ENCODE measurements at places on chromosomes 11 and 22. TPM values are rescaled to one million over a fixed set of nuclear protein-coding genes. Genes with fewer than 3 reads are reported as not detected.

DNA sequence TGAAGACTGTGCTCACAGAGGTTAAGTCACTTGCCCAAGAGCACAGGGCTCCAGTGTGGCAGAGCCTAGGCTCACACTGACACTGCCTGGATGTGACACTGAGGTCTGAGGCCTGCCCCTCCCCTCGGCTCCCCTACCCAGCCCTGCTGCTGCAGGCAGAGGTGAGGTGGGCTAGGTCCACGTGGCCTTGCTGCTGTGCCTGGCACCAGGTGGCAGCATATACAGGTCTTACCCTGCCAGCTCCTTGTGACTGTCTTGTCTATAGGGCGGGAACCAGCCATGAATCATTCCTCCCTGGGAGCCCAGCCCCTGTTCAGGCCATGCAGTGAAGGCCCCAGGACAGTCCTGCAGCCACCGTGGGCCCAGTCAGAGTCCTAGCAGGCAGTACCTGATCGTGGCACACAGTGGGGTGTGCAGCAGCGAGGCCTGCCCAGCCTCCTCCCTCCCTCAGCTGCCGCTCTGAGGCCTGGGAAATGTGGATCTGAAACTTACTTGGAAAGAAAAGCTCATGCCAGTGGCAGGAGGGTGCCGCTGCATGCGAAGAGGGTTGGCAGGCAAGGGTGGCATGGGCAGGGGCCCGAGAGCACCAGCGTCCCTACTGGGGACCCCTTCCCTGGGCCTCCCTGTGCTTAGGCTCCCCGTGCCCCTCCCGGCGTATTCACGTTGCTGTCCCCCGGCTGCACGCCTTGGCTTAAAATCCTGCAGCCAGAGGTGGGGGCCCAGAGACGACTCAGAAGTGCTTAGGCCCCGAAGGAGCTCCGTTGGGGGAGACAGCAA, 1.2 kb upstream of the CERK start:
- peak overlapping the region; percentile 78 for H3K4me3 ChIP-seq
- H3K27me3 ChIP-seq: no peaks in the 10 kb centered on the region
- H3K36me3 ChIP-seq: no peaks in the 10 kb centered on the region

DNA sequence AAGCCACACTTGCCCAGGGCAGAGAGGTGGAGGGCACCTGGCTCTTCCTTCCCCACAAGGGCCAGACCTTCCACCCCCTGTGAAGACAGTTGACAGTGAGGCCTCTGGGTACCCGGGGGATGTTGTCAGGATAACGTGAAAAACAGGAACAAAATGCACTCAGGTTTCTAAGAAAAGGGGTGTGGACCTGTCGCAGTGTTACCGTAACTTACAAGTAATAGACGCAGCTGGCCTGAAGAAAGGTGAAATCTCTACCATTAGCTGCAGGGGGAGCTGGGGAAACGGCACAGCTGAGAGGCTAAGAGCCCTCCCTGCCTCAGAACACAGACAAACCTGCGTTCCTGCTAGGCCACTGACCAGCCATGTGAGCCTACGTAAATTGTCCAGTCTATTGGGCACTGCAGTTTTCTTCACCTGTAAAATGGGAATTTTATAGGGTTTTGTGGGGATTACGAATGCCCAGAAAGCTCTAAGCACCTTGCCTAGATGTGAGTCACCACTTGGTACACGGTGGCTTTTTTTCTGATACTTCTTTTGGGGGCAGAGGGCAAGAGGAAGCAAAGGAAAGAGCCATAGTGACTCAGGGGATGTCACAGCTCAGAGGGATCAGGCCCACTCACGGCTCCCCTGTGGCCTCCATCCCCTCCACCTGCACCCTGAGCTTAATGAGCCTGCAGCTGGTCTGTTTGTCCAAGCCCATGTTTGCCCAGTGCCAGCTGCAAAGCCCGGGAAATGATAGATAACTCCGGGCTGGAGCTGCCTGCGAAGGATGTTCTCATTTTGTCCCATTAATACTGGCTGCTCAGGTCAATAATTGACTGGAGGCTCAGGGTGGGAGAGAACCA, 18.4 kb upstream of the CABP7 start:
- DNase-seq: no peak
- peaks cover 17% of the 10 kb centered on the region for H3K36me3 ChIP-seq
- H3K4me3 ChIP-seq: no peak overlapping the region
- H3K4me1 ChIP-seq: peaks cover 20% of the 10 kb centered on the region

GRCh38 chr11:2825889-2826678, 59.5 kb downstream of the CDKN1C start:
- H3K36me3 ChIP-seq: peaks cover 26% of the 10 kb centered on the region
- no peaks in the 10 kb centered on the region for H3K4me1 ChIP-seq
- no peaks in the 10 kb centered on the region for H3K27me3 ChIP-seq
- H3K4me3 ChIP-seq: no peak overlapping the region
- no peak for DNase-seq
- H3K27ac ChIP-seq: no peak overlapping the region

- peaks cover 2% of the 10 kb centered on the region for H3K27me3 ChIP-seq
- H3K36me3 ChIP-seq: no peaks in the 10 kb centered on the region
- DNase-seq: no peak
- H3K4me1 ChIP-seq: no peaks in the 10 kb centered on the region
Observed at GRCh38 chr11:81647374-81647773, 1086.3 kb downstream of the FAM181B start.

- no peaks in the 10 kb centered on the region for H3K27me3 ChIP-seq
- peaks cover 6% of the 10 kb centered on the region for H3K36me3 ChIP-seq
- DNase-seq: no peak
- H3K4me1 ChIP-seq: peaks cover 29% of the 10 kb centered on the region
Observed at GRCh38 chr11:63683133-63683991, 2.1 kb downstream of the RTN3 start.

DNA sequence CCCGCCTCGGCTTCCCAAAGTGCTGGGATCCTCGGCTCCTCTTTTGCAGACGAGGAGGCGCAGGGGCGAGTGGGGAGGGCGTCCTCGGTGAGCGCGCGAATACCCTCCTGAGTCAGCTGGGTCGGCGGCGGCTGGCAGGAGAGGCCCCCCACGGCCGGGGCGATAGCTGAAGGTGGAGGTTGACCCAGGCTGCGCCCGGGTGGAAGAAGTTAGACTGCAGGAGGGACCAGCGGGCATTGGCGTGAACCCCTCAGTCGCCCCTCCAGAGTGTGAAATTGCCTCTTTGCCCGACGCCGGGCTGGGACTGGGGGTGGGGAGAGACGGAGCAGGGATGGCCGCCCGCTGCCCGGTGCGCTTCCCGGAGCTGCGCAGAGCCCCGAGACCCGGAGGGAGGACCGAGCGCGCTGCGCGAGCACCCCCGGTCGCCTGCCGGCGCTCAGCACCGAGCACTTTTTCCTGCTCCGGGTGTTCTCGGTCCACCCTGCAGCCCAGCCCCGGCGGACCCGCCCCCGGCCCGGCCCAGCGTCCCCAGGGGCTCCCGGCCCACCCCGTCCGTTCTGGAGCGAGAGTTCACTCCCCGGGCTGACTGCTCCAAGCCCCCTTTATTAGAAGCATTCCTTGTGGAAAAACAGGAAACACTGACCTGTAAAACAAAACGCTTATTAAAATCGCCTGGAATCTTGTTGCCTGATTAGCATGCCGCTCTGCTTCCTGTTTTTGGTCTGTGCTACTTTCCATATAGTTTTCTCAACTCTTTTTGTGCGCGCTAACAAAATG, 13.7 kb upstream of the CPT1A start:
- no peaks in the 10 kb centered on the region for H3K36me3 ChIP-seq
- peak; percentile 24 for DNase-seq
- peak overlapping the region; percentile 80 for H3K4me3 ChIP-seq
- H3K4me1 ChIP-seq: peaks cover 3% of the 10 kb centered on the region
- no peak overlapping the region for H3K27ac ChIP-seq
- H3K27me3 ChIP-seq: peaks cover 20% of the 10 kb centered on the region

GRCh38 chr11:77409046-77409445, 64.8 kb downstream of the PAK1 start:
- H3K27me3 ChIP-seq: no peaks in the 10 kb centered on the region
- H3K27ac ChIP-seq: no peak overlapping the region
- H3K4me3 ChIP-seq: no peak overlapping the region
- peaks cover 23% of the 10 kb centered on the region for H3K4me1 ChIP-seq

SPDYC gene
- not detected for total RNA-seq

UPB1 gene
- 1.3 TPM for total RNA-seq

GRK2 gene
- 175 TPM for total RNA-seq

All from activated B cell treated with CpG ODN at 0.5 μM for 24 hours (primary cell).